ENCODE measurements at places on chromosomes 6 and 20. TPM values are rescaled to one million over a fixed set of nuclear protein-coding genes. Genes with fewer than 3 reads are reported as not detected.

The XKR7 gene
- 0.02 TPM for total RNA-seq

The MAP1LC3A gene
- total RNA-seq, result 2.5 TPM

The THBD gene
- not detected for total RNA-seq

The BMP6 gene
- total RNA-seq, result 0.14 TPM

DNA sequence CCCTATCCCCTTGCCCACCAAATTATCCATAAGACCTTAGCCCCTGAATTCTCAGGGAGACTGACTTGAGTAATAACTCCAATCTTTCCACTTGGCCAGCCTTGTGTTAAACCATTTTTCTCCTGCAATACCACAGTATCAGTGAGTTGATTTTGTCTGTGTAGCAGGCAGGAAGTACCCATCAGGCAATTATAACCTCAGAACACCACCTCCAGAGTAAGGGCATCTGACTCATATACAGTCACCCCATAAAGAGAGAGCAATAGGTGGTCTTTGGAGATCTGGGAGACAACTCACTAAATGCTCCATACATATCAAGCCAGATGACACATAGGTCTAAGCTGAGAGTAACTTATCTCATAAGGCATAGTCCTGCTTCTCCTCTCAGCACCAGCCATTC lies 83.7 kb downstream of the FILIP1 start:
- DNase-seq, result no peak

- DNase-seq, result peak; percentile 63
Measured at GRCh38 chr6:43702534-43703440, 15.2 kb upstream of the MRPS18A start.

DNA sequence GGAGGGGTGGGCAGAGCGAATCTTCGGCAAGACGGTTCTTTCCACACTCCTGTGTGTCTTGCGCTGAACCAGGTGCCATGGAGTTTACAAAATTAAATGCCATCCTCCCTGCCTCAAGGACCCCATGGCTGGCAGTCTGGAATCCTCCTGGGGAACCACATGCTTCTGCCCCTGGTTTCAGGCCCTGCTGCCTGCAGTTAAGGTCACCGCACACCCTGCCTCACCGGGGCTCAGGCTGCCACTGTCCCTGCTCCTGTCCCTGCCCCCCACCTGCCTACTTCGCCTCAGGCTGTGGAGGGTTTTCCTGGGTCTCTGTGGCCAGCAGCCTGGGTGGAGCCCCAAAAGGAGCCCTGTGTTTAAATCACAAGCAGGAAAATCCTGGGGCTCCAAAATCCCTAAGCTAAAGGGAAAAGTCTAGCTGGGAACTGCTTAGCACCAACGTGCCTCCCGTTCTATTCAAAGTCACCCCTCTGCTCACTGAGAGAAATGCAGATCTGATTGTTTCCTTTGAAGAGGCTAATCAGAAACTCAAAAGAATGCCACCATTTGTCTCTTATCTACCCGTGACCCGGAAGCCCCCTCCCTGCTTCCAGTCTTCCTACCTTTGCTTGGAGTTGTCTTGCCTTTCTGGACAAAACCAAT lies 10.6 kb upstream of the TTLL2 start:
- no peak for DNase-seq

DNA sequence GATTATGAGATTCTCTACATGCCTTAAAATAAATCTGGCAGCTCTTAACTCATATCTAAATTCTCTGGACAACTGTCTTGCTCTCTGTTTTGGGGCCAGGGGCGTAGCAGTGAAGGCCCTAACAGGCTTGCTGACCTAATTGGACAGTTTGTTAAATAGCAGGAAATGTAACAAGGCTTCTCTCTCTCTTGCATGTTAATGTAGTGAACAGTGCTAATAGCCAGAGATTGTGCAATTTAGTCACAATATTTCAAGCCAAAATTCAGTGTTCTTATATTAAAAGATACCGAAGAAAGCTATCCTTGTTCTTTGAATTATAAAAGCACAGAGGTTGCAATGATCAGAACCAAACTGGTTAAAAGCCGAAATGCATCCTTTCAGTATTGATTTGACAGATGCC lies 3.0 kb downstream of the PPP1R3D start:
- DNase-seq, result no peak

DNA sequence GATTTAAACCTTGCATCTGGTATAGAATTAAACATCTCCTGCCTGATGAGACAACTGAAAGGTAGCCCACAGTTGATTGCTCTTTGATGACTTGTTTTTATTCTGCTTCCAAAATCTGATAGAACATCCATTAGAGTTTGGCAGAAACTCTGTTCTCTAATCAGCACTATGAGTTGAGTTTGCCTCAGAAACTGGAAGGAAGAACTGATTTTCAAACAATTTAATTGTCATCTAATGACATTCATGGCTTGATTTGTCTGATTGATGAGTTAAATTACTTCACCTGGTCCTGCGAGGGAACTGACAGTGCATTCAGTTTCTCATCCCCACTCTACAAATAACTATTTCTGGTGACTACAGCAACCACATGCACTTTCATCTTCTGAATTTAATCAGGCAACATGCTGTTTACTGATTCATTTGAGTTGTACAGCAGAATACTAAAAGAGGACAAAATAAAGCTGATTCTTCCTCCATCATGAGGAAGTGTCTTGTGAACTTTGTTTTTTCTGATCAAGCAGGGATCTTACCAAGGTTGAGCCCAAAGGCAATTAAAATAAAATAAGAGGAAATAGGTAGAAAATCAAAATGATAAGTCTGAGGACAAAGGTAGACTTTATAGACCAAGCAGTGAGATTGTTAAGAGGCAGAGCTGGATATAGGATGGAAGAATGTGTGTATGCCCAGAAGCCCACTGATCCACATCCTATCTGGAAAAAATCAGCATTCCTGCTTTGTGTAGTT lies 15.7 kb upstream of the MRAP2 start:
- DNase-seq, result no peak

DNA sequence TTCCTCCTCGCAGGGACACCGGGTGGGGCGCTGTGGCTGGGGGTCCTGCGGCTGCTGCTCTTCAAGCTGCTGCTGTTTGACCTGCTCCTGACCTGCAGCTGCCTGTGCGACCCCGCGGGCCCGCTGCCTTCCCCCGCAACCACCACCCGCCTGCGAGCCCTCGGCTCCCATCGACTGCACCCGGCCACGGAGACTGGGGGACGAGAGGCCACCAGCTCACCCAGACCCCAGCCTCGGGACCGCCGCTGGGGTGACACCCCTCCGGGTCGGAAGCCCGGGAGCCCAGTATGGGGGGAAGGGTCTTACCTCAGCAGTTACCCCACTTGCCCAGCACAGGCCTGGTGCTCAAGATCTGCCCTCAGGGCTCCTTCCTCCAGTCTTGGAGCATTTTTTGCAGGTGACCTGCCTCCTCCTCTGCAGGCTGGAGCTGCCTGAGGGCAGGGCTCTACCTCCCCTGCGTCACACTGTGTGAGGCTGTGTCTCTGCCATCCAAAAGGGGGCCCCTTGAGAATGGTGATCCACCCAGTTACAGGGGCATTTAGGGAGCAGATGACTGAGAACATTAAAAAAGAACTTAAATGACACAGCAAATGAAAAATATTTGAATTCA lies 3.9 kb upstream of the CNPY3 start:
- no peak for DNase-seq

DNA sequence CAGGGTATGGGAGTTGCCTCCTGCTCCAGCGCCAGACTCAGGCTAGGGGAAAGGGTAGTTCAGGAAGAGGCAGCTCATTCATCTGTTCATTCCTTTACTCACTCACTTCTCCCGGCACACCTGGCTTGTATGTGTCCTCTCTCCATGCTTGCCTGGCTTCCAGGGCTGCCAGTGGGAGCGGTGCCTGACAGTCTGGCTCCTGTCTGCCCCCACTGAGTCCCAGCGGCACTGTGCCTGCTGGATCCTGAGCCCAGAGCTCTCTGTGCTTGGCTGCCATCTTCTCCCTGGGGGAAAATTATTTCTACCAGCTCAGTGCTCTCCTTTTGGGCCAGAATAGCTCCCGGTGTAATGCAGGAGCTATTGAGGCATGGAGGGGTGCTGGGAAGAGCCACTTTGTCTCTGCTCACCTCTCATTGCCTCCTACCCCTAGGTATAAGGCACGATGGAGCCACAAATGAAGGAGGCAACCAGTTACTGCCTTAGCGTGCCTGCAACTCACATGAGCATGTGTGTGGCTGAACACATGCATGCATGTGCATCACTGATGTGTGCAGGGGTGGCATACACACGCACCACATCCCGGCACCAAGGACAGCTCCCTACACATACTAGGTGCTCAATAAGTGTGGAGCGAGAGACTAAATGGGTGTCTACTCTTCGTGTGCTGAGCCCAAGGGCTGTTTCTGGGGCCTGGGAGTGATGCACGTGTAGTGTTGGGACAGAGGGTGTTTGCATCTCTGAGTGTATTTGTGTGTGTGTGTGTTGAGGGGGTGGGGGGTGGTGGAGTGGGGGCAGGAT lies 46.6 kb downstream of the CDH22 start:
- no peak for DNase-seq

GRCh38 chr6:83474309-83474708 lies 38.0 kb upstream of the PRSS35 start:
- no peak for DNase-seq

- DNase-seq, result no peak
Measured at GRCh38 chr20:41533537-41534136, 84.5 kb downstream of the CHD6 start.

- no peak for DNase-seq
Measured at GRCh38 chr6:155222506-155222905, 41.3 kb upstream of the CLDN20 start.

- no peak for DNase-seq
Measured at GRCh38 chr6:79152269-79152737, 74.2 kb upstream of the PHIP start.

DNA sequence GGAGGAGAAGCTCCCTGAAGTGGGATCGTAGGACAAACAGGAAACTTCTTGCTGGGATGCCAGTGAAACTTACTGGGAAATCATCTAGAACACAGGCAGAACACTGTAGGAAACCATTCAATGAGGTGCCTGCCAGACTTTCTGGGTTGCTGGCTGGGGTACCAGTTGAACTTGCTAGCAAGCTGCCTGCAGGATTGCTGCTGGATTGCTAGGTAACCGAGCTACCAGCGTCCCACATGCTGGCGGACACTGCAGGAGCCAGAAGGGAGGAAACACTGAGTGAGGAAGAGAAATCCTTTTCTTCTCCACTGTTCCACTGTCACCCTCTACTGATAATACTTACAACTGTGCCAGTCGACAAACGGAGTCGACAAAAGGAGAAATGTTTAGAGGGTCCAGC lies 91.3 kb upstream of the SLC35B3 start:
- DNase-seq, result no peak

DNA sequence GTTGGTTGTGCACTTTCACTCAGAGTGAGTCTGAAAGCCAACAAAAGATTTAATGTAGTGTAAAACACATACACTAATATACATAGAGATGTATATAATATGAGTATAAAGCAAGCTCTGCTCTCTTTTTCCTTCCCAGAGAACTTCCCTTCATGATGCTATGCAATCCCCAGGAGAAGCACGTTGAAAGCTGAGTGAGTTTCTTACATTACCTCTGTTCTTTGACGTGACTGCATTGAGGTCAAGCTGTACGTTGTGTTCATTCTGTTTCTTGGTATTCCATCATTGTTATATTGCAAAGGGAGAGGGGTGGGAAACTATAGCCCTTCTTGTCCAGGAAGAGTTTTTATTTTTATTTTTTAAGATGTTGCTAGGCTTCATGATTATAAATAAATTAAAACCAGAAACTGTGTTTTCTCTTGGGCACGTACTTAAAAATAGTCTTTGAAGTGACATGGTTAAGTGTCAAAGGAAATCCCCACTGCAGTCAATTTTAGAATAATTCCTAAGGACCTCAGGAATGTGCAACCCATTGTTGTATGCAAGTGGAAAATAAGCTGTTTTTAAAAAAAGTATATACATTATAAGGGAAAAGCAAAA lies 651.0 kb downstream of the CD109 start:
- no peak for DNase-seq

DNA sequence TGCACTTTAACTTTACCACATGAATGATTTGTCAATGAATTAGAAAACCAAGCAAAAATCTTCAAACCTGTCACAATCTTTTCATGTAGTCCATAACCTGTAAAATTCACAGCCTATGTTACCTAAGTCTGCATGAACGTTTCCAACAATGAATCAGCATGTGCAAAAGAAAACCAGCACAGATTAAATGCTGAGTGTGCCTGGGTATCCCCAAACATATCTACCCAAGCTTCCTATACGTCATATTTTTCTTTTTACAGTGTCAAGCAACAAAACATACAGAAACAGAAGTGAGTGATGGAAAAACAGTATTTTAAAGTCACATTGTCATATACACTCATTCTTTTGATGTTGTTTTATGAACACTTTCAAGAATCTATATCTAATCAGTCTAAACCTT lies 713.5 kb downstream of the RFPL4B start:
- no peak for DNase-seq

- DNase-seq, result no peak
Measured at GRCh38 chr6:18186540-18187250, 31.5 kb downstream of the KDM1B start.

DNA sequence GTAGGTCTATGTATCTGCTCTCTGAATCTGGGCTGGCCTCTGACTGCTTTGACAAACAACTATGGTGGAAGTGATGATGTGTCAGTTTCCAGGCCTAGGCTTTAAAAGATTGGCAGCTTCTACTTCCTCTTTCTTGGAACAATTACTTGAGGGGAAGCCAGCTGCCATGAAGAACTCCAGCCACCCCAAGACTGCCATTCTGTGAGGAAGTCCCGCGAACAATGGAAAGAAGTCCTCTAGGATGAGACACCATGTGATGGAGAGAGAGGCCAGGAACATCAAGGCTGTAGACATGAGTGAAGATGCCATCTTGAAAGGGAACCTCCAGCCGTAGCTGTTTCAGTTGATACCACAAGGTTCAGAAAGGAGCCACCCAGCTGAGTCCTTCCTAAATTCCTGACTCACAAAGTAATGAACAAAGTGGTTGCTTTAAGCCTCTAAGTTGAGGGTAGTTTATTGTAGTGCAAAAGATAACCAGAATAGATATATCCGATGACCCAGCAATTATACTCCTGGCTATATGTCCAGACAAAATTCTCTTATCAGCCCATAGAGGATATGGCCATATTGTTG lies 15.3 kb upstream of the TCF15 start:
- DNase-seq, result no peak

GRCh38 chr6:132931936-132932514 lies 117.7 kb downstream of the RPS12 start:
- DNase-seq, result no peak

DNA sequence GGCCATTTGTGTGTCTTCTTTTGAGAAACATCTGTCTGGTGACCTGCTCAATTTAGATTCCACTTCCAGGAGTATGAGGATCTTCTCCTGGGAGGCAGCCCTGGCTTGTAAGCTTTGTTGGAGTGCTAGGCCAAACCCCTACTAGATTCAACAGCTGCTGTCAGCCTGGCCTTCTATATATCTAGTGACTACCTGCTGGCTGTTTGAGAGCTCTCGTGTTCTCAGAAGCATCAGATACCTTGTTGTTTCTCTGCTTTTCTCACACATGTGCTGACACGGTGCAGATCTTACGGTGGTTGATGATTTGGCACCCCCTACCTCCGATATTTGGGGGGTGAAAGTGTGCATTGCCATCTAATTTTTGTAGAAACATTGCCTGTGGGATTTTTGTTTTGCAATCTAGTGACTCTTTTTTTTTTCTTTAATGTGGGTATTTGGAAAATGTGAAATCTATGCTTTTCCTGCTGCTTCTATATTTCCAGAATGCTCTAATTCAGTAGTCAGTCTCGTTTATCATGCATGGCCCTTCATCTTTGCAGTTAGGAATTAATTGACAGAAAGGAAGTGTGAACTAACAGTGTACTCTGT lies 4.7 kb downstream of the CCN2 start:
- DNase-seq, result no peak

GRCh38 chr20:63539441-63540370 lies 2.5 kb upstream of the PTK6 start:
- DNase-seq, result no peak

- peak; percentile 87 for DNase-seq
Measured at GRCh38 chr20:49594143-49594930, 26.4 kb upstream of the PTGIS start.

Data from activated CD4-positive, alpha-beta T cell treated with anti-CD3 and anti-CD28 coated beads for 36 hours (primary cell).